SJCRH30 (cell line): ENCODE measurements at places on chromosomes 1 and 21.

GRCh38 chr1:168734271-168734670 lies 5.3 kb upstream of the DPT start:
- DNase-seq: no peak

DNA sequence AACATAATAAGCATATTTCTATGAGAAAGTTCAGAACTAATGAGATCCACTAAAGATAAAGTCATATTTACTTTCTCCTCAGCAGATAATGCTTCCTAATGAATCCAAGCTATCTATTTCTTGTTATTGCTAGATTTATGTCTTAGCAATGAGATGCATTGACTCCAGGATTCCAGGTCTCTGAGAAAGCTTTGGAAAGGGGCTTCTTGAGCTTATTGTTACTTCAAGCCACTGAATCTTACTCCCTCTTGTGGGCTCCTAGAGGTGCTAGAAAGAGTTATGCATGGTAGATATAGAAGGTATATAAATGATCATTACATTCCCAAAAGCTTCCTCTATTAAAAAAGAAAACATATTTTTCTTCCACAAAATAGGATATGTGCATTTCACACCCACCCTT lies 246.4 kb upstream of the ADAMTS5 start:
- peak; percentile 24 for DNase-seq

DNA sequence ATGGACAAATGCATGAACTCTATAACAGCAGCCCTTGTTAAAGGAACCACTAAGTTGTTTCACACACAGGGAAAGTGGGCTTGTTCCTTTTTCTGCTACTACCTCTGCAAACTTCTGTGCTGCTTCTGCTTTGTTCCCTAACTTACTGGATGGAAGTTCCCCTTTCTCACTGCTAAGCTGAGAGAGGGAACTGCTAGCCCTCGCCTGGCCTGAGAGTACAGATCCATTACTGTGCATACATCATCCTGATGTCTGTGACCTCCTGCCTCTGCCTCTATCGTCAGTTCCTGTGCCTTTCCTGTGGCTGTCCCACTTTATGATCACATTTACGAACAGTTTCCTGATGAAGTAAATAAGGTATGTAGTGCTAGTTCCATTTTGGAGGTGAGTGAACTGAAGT lies 3.5 kb downstream of the GNAT2 start:
- no peak for DNase-seq

DNA sequence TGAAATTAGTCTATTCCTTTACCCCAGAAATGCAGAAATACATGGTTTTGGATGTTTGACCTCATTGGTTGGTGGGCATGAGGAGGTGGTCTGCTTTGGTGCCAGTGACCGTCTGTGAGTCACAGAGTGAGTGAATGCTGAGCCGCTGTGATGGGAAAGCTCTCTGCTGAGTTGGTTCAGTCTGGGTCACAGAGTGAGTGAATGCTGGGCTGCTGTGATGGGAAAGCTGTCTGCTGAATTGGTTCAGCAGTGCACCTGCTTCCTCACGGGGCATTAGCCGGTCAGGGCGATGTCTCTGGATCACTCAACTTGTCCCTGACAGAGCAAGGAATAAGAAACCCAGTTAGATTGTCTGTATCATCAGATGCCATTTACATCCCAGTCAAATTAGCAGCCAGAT lies 40.8 kb downstream of the ADARB1 start:
- DNase-seq: no peak

GRCh38 chr1:100868364-100868995 lies 26.2 kb downstream of the EXTL2 start:
- no peak for DNase-seq

GRCh38 chr1:113292603-113293255 lies 97.6 kb upstream of the MAGI3 start:
- DNase-seq: no peak

DNA sequence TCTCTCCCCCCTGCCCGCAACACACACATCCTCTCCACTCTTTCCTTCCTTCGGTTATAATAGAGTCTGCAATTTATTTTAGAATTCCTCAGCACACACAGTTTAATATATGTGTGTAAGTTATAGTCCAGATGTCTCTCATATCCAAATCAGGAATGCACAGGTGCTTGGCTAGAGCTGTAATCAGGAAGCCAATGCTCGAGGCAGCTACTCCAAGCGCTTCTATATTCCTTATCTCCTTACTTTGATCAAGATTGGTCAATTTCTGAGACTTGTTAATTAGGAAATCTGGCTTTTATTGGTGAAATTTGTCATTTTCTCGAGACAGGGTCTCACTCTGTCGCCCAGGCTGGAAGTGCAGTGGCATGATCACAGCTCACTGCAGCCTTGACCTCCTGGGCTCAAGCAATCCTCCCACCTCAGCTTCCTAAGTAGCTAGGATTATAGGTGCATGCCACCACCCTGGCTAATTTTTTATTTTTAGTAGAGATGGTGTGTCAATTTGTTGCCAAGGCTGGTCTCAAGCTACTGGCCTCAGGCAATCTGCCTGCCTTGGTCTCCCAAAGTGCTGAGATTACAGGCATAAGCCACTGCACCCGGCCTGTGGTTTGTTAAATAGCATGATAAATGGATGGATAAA lies 27.7 kb downstream of the RPL5 start:
- no peak for DNase-seq

- no peak for DNase-seq
These were observed 22.8 kb downstream of the CDC7 start for GRCh38 chr1:91523482-91523881.
